Pulmonary artery endothelial cell (primary cell): ENCODE measurements at places on chromosomes 16 and 17.

GRCh38 chr17:73210002-73210678 lies 17.3 kb downstream of the COG1 start:
- DNase-seq: no peak

DNA sequence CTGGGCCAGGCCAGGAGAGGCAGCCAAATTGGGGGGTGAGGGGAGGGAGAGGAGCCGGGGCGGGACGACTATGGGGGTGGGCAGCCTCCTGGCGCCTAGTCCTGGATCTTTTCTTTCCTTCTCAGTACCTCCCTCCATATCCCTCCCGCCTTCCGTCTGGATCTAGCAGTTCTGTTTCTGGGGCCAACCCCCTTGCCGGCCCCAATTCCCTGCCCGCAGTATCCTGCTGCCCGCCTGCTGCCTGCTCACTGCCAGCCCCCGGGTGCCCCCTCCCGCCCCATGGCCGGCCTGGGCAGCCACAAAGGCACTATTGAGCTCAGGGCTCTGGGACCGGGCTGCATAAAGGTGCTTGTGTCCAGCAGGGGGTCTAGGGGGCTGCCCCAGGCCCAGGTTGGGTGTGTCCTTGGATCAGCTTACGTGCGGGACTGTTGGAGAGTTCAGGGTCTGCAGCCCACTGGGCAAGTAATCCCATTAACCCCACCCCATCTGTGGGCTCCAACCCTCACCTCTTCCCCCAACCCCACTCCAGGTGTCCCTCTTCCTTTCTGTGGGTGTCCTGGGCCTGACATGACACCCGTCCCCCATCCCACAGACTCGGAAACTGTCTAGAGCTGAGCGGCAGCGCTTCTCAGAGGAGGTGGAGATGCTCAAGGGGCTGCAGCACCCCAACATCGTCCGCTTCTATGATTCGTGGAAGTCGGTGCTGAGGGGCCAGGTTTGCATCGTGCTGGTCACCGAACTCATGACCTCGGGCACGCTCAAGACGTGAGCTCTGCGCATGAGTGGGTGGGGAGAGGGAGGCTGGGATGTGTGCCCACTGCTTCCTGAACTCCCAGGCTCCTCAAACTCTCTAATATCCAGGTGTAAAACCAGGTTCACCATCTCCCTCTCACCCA lies 2.0 kb downstream of the WNK4 start:
- DNase-seq: no peak

DNA sequence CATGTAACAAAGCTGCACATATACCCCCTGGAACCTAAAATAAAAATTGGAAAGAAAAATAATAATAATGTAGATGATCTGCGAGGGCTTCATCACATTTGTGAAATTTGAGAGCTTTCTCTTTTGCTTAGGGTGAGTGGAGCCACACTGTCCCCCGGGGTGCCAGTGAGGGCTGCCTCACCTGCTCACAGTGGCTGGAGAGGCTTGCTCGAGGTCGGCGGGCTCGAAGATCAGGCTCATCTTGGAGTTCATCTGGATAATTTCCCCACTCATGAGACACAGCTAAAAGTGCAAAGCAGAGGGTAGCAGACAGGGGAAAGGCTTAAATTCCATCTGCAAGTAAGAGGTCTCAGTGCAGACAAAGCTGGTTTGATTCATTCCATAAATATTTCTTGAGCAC lies 123.8 kb downstream of the DNAH3 start:
- no peak for DNase-seq

DNA sequence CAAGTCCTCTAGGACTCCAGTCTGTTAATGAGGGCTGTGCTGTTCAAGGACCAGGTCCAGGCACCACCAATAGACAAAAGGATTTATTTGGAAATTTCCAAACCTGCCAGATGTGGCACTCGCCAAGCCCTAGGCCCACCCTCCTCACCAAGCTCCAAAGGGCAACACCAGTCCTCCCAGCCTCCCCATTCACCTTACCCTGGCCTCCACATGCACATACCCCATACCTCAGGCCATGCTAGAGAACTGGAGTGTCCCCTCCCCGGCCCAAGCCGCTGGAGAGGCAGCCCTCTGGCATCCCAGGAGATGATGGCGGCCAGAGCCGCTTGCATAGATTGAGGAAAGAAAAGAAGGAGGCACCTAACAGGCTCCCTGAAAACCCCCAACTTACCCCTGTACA lies 4.6 kb upstream of the FTSJ3 start:
- no peak for DNase-seq

- DNase-seq: no peak
Observed at GRCh38 chr17:46763416-46763815, 55.1 kb downstream of the WNT3 start.

- DNase-seq: no peak
Observed at GRCh38 chr16:4225075-4225474, 16.8 kb downstream of the SRL start.

DNA sequence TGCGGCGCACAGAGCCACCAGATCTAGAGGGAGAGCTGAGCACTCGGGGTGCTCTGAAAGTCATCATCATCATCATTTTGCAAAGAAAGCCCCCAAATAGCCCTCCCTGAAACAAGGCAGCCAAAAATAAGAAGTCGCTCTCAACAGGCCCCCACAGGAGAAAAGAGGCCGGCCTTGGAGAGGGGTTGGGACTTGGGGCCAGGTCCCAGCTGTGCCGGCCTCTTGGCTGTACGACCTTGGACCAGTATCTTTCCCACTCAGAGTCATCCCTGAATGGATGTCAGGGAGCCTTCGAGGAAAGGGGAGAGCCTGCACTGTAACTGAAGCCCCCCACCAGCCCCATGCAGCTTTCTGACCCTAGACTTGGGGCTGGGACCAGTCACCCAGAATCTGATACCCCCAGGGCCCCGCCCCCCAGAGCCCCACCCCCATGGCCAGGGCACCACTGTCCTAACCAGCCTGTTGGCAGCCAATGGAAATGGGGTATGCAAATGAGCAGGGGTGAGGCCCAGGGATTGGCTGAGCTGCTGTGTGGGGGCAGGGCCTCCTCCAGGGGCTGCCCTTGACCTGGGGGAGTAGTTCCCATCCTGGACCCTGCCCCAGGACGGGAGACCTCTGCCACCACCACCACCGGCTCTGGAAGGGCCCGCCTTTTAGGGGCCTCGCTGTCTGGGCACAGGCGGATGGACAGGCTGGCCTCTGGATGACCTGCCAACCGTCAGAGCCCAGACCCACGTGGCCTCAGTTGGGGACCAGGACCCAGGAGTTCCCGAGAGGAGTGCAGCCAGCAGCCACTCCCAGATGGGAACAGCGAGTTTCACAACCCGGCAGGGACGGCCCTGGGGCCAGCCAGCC lies 15.4 kb downstream of the ZFPM1 start:
- DNase-seq: no peak

DNA sequence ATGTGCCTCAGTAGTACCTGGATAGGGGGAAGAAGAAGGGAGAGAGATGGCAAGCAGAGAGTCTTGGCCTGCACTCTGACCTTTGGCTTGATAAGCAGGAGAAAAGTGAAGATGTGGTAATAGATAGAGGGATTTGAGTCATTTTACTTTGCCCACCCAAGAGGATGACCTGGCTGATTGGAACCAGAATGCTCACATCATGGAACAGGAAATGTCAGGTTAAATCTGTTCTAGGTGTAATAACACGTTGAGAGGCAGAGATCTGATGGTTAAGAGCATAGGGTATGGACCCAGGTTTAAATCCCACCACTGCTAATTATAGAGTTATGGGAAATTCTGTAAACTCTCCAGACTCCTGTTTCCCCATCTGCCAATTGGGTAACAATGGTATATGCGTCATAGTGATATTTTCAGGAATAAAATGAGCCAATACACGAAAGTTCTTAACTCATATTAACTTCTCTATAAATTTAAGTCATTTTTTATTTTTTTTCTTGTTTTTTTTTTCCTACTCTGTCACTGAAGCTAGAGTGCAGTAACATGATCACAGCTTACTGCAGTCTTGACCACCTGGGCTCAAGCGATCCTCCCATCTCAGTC lies 8.1 kb upstream of the CCL18 start:
- no peak for DNase-seq

DNA sequence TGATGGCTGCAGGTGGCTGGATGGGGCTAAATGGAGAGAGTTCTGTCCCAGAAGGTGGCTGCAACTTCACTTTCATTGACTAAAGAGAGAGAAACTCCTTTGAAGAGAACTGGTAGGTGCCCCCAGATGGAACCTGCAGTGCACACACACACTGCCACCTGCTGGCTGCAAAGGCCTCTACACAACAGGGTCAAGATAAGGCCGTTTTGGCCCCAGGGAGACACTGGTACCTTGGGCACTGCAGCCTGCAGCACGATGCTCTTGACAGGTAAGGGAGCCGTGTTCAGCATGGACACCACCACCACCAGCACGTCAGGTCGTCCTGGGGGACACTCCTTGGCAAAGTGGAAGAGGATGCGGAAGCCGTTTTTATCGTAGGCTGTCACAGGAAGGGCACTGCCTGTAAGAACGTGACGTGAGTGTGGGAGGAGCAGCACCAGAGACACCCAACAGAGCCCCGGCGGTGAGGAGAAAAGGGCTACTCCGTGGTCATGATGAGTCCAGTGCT lies 22.7 kb downstream of the GGA3 start:
- DNase-seq: no peak

DNA sequence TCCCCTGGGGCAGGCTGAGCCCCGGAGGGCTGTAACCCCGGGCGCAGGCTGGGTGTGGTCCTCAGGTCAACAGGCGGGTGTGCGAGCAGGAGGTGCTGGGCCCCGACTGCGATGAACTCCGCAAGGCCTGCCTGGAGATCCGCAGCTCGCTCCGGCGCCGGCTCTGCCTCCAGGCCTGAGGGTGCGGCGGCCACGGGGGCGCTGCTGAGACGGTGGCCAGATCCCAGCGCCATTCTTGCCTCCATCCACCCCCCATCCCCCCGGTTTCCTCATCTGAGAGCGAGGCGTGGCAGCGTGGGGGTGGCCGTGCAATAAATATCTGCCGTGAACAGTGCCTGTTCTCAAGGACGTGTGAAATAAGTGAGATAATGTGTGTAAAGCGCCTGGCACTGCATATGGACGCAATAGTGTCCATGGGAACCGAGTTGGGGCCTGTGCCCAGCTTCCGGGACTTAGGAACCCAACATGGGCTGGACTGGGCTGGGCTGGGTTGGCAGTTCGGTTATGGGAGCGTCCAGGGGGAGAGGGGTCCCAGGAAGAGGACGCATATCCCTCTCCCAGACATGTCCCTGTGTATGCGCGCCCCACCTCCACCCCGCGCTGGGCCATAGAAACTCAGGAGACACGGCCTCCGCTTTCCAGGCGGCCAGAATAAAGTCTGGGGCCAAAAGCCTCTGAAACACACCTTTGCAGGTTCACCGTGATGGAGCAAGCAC lies 15.0 kb downstream of the ZNF213 start:
- DNase-seq: no peak

DNA sequence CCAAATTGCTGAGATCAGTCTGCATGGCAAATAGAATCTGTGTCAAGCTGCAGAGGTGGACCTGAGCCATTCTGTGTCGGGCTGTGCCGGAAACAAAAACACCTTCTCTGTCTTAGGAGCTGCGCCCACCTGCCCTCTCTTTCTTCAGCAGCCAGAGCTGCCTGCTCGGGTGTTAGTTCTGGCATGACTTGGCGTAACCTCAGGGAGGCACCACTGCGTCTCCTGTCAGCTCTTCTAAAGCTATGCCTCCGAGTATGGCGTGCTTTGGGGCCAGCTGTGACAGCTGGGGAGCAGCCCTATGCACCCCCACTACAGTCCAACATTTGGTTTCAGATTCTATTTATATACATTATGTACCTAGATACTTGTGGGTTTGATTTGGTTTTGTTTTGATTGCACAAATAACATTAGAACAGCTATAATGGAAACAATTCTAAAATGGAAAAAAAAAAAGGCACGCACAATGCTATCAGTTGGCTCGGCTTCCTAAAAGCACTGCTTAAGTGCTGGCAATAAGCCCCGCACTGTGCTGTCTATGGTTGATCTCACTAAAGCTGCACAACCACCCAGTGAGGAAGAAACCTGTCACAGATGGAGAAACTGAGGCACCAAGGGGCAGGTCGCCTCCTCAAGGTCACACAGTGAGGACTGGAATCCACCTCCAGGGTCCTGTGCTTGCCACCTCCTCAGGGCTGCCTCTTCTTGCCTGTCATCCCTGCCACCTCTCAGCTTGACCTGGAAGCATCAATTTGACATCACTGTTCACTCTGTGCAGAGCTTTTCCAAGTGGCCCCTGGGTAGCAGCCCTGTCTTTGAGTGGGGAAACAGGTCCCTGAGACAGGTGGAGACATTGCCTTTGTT lies 18.7 kb upstream of the ADGRG1 start:
- DNase-seq: no peak

GRCh38 chr16:69483611-69484010 lies 59.2 kb downstream of the CYB5B start:
- no peak for DNase-seq

- no peak for DNase-seq
Observed at GRCh38 chr17:57784226-57784895, 39.3 kb upstream of the CCDC182 start.

DNA sequence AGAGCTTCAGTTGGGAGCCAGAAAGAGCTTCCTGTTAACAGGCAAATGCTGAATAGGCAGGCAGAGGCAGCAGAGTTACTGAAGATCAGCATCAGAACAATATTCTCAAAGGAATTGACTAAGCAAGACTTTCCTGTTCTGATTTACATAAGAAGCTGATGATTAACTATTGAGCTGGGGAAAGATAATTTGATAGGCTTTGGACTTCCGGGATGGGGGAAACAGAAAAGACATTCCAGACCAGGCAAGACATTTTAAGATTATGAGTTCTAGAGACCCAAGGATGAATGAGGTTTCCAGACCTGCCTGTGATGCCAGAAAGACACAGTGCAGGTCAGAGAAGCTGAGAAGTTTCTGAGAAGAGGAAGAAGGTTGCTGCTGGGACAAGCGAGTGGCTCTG lies at the start of gene CES5A:
Gene CES5A, minus strand, starts transcription at position 101 of the 400 bp plus-strand sequence. CDS start 152 bp downstream, outside the sequence.
- DNase-seq: no peak

DNA sequence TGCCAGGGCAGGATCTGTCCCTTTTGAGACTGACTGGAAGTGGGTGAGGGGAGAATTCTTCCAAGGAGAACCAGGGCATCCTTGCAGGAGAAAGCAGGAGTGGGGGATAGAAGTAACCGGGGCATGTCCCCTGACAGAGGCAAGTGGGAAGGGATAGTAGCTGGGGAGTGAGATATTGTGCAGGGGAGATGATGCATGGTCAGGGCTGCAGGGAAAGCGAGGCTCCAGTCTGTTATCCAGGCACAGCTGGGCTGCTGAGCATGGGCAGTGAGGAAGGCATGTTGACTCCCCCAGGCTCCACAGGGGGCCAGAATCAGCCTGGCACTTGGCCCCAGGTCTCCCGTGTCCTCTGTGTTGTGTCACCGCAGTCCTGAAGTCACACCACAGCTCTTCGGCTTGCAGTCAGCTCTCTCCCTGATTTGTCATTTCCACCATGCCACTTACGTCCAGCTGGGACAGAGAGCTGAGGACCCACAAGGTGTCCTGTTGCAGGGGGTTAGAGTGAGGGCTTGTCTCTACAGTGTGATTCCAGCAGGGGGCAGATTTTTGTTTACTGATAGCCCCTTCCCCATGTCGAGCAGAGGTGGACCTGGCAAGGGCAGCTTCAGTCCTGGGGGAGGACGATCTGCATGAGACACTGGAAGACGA lies 40.9 kb downstream of the B9D1 start:
- DNase-seq: no peak

GRCh38 chr16:68242926-68243858 lies 2.0 kb upstream of the PLA2G15 start:
- no peak for DNase-seq
